ENCODE measurements at places on chromosomes 12 and 14.

DNA sequence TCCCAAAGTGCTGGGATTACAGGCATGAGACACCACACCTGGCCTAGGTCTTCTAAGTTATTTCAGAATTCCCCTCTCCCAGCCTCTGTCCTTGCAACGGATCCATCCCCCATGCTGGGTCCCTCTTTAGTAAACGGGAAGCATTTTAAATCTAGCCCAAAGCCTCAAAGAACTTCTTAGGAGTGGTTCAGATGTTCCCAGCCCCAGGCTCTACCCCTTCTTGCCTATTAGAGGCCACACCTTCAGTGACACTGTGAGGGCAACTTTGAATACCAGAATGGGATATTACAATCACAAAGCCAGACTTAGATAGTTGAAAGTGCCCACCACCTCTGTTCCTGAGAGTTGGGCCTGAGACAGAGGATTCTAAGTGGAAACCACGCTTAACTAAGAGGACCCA, 18.1 kb upstream of the SPPL3 start:
- no peak for DNase-seq

DNA sequence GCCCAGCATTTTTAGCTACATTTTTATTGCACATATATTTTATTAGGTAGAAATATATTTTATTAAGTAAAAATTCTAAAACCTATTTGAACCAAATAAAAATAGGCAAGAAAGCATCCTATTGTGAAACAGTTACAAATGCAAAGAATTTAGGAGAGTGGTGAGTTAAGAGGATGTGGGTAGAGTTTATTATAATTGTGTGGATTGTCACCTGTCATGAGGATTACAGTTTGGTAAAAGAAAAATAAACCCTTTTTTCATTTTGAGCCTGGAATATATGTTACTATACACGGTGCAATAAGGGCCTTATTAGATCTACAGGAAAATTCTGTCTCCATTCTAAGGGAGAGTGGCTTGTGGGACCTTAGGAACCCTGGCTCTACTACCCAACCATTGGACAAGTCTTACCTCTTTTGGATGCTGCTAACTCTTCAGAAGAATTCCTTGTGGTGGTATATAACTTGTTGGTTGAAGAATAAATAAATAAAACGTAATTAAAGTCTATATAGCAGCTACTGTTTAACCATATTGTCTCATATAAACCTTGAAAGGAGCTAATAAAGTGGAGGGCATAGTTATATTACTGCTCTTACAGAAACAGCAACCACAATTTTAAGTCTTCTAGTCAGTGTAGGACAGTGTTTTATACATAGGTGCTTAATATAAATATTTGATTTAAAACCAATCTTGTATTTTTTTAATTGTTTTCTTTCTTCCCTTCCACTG, 67.8 kb downstream of the FGD4 start:
- no peak for DNase-seq

GRCh38 chr12:4807813-4808212, 87.6 kb downstream of the GALNT8 start:
- no peak for DNase-seq

- no peak for DNase-seq
Measured at GRCh38 chr12:12007001-12007712, 63.6 kb upstream of the BCL2L14 start.

DNA sequence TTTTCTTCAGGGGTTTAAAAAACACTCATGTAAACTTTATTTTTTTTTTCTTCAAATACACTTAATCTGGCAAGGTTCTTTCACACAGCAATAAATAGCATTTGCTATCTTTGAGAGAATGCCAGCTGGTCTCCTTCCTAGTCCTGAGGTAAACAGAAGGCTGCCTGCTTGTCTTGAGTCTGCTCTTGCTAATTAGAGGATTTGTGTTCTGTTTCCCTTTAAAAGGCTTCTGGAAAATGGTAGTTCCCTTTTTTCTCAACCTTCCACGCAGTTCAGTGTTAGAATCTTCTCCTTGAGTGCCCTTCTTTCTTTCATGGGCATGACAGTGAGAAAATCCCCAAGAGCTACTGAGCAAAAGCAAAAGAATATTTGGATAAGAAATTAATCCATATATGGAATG, 92.3 kb upstream of the DCN start:
- no peak for DNase-seq

DNA sequence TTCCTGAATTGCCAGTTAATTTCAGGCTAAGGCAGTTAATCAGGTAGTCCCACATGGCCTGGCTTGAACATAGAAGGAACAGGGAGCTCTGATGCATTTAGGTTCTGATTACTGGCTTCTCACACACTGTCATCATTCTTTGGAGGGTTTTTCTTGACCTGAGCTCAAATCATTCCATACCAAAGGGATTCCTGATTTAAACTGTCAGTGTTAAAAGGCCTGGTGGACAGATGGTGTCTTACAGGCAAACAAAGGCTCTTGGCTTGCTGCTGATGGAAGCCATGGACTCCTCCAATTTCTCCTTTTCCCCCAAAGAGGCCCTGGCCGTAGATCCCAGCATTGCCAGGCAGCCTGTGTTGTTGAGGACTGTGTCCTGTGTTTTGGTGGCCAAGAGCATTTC, 30.2 kb downstream of the CACNA1C start:
- DNase-seq = no peak

GRCh38 chr12:110179291-110179690, 55.1 kb downstream of the IFT81 start:
- DNase-seq = no peak

- DNase-seq = no peak
Measured at GRCh38 chr14:101854366-101854765, 92.9 kb downstream of the PPP2R5C start.

GRCh38 chr12:13247596-13247995, 51.1 kb downstream of the EMP1 start:
- no peak for DNase-seq

DNA sequence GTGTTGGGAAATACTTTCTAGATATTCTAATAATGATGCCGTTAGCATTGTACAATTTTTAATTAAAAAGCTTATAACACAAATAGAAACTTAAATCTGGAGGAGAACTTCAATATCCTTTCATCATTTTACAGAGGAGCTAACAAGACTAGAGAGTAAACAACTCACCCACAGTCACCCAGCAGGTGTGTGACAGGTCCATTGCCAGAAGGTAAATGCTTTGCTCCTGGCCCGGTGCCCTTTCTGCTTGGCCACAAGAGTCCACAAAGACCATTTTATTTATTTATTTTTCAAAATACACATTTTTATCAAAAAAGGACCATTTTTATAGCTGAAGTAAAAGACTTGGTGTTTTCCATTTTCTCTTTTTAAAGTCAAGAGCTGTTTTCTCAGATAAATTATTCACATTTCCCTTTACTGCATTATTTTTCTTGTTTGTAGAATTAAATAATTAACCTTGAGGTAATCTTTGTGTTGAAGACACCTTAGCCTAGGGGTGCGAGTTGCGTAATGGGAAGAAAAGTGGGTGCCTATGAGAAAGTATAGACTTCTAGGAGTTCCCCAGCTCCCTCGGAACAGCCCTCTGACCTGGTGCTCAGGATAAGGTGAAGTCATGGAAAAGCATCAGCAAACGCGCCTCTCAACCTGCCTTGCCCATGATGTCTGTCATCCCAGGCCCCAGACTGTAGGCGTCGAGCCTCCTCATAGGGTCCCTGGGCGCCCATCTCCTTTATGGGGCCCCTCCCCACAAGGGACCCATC, 26.3 kb upstream of the AMIGO2 start:
- no peak for DNase-seq

DNA sequence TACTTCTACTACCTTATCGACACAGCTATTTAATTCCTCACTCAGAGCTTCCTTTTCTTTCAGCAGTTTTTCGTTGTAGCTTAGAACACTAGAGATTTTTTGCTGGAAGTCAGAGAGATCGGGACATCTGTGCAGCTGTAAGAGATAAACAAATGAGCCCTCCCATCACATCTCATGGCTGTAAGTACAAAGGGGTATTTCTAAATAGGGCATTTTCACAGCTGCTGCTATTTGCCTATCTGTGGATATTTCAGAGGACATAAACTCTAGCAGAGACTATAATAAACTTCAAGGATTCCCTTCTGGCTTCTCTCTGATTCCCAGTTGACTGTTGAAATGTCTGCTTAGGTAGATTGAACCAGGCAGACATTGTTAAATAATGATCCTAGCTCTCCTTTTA, 76.1 kb upstream of the SAV1 start:
- no peak for DNase-seq

GRCh38 chr14:94421316-94421715, 31.3 kb downstream of the SERPINA11 start:
- no peak for DNase-seq

DNA sequence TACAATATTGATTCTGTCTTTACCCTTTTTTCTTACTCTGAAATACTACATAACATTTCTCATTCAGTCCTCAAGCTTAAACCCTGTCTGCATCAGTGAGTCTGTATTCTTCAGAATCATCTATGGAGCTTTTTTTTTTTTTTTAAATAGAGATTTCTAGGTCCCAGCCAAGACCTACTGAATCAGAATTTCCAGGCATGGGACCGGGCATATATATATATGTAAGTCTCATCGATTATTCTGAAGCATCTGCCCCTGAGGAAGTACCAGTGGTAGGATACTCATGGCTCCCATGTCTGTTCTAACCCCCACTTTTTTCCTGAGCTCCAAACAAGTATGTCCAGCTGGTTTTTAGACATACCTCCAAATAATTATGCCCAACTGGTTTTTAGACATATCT, 6.1 kb downstream of the DDX47 start:
- DNase-seq = no peak

GRCh38 chr14:30223385-30223785, 295.7 kb upstream of the PRKD1 start:
- DNase-seq = peak; percentile 93

DNA sequence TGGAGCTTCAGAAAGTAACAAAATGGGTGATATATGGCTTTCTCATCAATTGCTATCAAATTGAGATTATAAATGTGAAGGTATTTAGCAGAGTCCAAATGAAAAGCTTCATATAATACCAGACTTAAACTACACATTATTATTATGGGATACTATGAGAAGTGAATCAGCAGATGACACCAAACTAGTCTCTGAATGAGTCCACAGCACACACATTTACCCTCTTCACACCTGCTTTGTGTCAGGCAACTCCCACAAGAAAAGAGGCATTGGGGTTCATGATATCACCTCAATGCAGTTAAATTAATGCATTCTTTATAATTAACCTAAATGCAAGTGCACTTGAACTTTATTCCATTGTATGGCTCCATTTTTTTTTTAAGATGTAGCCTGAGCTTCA, 330.5 kb downstream of the BCL11B start:
- no peak for DNase-seq

- DNase-seq = no peak
Measured at GRCh38 chr14:69670093-69670492, 58.7 kb downstream of the SUSD6 start.

All from glomerular endothelial cell (primary cell).